ENCODE measurements at places on chromosomes 5 and 9.

GRCh38 chr5:172561151-172561550 lies 79.9 kb upstream of the NEURL1B start:
- DNase-seq, result no peak

DNA sequence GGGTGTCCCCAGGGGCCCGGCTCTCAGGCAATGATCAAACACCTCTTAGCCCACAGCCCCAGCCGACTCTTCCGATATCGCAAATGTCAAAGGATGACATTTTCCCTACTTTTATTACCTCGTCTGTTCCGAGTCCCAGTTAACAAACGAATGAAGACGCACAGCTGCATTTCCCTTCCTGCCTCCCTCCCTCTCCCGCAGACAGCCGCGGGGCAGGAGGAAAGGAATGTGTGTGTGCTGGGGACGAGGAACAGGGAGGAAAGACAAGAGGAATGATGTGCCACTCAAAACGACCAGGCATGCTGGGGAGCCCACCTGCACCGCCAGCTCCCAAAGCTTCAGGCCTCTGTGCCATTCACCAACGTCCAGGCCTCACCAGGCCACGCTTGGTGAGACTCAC lies 125.9 kb upstream of the SARDH start:
- DNase-seq, result no peak

- no peak for DNase-seq
These were observed 93.1 kb upstream of the RETREG1 start for GRCh38 chr5:16709691-16710433.

- no peak for DNase-seq
These were observed 6.8 kb downstream of the FAM219A start for GRCh38 chr9:34451545-34451944.

- no peak for DNase-seq
These were observed 27.8 kb downstream of the RUSC2 start for GRCh38 chr9:35517552-35518224.

- no peak for DNase-seq
These were observed 43.4 kb downstream of the IRF1 start for GRCh38 chr5:132447196-132447595.

GRCh38 chr5:173012882-173013281 lies 29.3 kb downstream of the ATP6V0E1 start:
- DNase-seq, result no peak

GRCh38 chr5:35640623-35641022 lies 23.0 kb downstream of the SPEF2 start:
- no peak for DNase-seq

DNA sequence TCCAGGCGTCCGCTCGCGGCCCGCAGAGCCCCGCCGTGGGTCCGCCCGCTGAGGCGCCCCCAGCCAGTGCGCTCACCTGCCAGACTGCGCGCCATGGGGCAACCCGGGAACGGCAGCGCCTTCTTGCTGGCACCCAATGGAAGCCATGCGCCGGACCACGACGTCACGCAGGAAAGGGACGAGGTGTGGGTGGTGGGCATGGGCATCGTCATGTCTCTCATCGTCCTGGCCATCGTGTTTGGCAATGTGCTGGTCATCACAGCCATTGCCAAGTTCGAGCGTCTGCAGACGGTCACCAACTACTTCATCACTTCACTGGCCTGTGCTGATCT lies 294 bp downstream of the ADRB2 start:
- DNase-seq, result no peak

DNA sequence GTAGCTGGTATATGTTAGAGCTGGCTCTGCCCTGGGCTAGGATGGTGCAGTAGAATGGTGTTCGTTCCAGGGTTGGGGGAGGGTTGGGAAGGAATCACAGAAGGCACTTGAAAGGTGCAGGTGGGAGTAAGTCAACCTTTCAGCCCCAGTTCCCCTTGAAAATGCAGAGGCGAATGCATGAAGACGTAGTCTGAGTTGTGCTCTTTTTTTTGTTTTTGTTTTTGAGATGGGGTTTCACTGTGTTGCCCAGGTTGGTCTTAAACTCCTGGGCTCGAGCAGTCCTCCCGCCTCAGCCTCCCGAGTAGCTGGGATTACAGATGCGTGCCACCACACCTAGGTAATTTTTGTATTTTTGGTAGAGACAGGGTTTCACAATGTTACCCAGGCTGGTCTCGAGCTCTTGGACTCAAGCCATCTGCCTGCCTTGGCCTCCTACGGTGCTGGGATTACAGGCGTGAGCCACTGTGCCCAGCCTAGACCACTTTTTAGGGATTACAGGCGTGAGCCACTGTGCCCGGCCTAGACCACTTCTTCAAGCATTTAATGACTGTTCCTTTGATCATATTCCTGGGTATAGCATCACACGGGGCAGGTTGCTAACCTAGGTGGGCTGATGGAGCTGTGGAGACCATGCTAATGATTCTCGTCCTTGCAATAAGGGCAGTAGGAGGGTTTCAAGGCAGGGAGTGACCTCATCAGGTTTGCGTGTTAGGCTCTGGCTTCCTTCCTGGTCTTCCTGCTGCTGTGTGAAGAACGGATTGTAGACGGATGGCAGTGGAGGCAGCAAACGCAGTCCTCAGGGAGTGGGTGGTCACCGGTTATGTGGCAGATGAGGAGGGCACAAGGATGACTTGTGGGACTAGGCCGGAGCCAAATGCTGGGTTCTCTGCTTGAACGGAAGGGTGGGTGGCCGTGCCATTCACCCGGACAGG lies 13.7 kb downstream of the EHMT1 start:
- no peak for DNase-seq

DNA sequence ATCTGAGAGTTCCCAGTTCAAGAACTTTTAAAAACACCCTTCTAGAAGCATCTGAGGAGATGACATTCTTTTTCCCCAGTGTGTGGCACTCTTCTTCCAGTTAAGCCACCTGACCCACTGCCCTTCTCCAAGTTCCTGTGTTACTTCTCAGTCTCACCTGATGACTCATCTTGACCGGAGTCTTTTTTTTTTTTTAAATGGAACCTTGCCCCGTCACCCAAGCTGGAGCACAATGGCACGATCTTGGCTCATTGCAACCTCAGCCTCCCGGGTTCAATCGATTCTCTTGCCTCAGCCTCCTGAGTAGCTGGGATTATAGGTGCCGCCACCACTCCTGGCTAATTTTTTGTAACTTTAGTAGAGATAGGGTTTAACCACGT lies 224.1 kb upstream of the DAB2 start:
- no peak for DNase-seq

DNA sequence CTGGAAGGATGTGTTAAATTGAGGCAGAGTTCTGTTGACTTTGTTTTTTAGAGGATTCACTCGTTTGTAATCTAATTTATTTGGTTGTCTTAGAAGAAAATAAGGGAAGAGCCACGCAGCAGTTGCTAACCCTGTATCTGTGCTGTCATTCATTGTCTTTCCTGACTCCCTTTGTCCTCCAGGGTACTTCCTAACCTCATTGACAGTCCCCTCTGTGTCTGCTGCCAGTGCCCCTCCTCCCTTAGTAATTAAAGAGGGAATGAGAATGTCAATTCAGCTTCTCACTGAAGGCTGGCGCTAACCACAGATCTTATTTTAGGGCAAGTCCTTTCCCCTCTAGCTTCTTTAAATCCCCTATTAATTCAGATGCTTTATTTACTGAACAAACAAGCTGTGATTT lies 84.0 kb downstream of the MAST4 start:
- DNase-seq, result no peak

GRCh38 chr9:88258024-88258423 lies 119.7 kb upstream of the SPATA31C2 start:
- no peak for DNase-seq

DNA sequence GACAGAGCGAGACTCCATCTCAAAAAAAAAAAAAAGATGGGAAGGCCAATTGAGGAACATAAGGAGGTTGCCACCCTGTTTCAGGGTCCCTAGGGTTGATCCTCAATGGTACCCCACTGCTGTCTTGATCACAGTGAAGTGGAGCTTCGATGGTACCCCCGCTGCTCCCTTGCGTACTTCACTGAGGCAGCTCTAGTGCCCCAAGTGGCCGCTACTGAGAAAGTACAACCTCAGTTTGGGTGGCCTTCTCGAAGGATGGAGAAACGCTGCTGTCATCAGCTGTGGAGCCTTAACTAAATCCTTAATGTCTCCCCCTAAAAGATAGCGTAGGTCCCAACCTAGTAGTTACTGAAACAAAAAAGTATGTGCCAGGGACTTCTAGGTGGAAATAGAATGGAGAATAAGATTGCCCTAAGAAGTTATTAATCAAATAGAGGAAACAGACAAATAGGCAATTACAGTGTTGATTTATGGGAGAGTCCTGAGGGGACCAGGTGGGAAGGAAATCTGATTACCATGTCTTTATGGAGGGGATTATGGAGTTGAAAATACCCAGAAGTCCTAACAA lies 6.3 kb downstream of the TESK1 start:
- no peak for DNase-seq

DNA sequence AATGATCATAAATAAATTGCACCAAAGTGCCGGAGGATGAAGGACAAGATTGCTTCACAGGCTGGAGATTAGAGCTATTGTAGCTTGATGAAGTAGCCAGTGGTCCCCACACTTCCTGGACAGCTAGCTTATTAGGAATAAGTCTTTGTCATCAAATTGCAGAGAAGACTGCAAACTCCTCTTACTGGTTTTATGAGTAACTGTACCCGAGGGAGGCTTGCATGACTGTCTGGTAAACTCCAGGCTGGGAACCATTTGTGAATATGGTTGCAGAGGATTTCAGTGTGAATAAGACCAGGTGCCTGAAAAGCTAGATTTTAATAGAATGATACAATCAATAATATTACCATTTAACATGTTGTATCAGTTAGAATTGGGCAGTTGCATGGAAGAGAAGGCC lies 36.5 kb upstream of the SEMA5A start:
- DNase-seq, result no peak

- DNase-seq, result no peak
These were observed 7.0 kb downstream of the SPDL1 start for GRCh38 chr5:169590602-169591001.

DNA sequence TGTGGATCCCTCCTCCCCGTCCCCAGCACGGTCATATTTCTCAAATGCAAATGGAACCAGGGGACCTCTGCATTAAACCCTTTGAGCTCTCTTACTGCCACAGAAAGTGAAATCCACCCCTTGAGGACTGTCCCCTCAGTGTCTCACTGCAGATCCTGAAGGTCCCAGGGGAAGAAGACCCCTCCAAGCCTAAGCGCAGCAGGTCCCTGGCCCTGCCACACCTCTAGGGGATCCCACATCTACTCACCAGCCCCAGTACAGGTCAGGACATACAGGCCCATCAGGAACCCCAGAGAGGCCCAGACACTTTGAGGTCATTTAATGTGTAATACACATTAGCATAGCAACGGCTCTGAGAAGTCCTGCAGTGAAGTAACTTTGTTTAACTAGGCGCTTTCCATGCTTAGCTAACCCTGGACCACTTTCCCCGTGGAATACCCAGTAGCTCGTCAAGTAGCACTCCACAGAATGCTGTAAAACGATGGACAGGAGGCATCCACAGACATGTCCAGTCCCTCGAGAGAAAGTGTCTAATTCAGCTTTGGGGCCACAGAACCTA lies 54.7 kb upstream of the ALDH1B1 start:
- DNase-seq, result no peak

DNA sequence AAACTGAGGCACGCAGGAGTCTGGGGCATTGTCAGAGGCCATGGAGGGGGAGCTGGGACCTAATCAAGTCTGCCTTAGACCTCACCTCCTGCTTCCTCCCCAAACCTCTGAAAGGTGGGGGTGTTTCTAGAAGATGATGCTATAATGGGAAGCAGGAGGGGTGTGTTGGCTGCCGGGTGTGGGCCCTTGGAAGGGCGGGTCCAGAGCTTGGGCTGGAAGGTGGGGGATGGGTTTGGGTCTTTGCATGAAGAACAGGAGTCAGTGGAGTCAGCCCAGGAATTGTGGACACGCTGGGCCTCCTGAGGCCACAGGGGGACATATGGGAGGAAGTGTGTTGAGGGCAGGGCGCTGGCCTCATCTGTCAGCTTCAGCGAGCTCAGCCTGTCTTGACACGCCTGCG lies 101.0 kb upstream of the FCN2 start:
- DNase-seq, result no peak

GRCh38 chr5:168341178-168341577 lies 49.7 kb downstream of the WWC1 start:
- DNase-seq, result no peak

GRCh38 chr5:2817031-2817603 lies 65.6 kb upstream of the IRX2 start:
- DNase-seq, result no peak

DNA sequence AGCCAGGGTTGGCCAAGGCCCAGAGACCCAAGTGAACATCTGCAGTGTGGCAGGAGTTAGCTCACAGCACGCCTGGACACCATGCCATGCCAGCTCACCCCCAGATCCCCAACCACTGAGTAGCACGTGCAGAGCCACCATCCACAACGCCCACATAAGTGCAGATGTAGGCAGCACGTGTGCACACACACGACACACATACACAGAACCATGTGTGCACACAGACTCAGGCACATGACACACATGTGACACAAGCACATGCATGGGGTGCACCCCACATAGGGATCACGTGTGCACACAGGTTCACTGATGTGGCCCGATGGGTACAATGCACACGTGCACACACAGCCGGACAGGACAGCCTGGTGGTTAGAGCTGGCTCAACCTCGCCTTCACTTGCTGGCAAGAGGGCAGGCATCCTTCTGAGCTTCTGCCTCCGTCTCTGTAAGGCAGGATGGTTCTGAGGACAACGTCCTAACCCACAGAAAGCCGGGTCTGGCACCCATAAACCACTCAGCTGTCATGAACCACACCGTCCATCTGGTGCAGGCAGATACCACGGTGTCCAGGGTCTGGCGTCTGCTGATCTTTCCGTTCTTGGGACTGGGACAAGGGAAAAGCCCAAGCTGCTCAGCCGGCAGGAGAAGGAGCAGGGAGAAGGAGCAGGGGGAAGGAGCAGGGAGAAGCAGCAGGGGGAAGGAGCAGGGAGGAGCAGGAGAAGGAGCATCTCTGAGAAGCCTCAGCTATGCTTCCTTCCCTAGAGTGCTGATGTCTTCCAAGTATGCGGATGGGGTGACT lies 12.0 kb downstream of the LRRC26 start:
- DNase-seq, result no peak

- no peak for DNase-seq
These were observed 173.5 kb downstream of the ZNF608 start for GRCh38 chr5:124572971-124573370.

DNA sequence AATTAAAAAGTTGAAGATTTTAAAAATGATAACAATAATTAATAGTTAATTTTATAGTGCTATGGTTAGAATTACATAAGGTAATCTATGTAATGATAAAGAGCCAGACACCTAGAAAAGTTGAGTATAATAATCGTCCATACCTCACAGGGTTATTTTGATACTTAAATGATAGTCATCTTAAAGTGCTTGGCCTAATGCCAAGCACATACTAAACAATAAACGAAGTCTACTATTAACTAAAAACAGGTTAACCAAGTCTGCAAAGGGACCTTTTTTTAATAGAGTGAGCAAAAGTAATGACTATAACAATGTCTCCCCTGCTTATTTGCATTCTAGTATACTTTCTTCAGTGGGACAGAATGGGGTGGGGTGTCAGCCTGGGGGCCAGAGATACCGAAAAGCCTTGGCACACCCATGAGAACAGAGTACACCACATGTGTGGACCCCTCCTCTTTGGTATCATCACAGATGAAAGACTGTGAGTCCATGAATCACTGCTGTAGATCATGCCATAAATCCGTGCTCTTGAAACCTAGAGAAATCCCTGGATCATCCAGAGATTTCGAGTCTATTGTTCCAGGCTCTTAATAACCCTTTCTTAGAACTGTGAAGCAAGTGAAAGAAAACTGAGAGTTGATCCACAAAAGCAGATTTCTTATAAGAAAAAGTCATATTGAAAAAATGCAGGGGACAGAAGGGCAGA lies 249.5 kb downstream of the PRELID2 start:
- DNase-seq, result no peak

- no peak for DNase-seq
These were observed 215.7 kb downstream of the SLIT3 start for GRCh38 chr5:169085212-169085611.
